ENCODE measurements at places on chromosomes 11 and 22.

DNA sequence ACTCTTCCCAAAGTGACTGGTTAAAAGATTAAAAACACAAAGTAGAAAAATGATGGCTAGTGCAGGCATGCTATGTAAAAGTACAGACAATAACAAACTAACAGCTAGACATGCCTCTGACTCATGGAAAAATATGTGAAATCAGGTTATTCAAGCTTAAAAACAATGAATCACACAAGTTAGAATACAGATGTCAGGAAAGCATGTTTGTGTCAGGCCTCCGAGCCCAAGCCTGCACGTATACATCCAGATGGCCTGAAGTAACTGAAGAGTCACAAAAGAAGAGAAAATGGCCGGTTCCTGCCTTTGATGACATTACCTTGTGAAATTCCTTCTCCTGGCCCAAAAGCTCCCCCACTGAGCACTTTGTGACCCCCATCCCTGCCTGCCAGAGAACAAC is 110.1 kb downstream of the NOX4 start:
- no peak for DNase-seq

DNA sequence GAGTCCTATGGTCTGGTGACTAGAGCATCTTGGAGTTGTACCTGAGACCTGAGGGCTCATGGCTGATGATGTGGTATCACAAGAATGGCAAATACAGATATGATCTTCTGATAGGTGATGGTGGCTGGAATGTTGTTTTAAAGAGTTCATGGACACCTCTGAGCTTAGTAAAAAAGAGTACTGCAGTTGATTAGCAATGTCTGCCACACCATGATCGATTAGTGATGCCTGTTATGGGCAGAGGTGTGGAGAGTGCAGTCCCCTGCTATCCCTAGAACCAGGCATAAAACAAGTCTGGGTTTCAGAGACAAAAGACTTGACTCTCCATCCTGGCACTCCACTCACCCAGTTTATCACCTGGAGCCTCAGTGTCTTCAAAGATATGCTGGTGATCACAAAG is 1.4 kb upstream of the BATF2 start:
- DNase-seq, result peak; percentile 39

DNA sequence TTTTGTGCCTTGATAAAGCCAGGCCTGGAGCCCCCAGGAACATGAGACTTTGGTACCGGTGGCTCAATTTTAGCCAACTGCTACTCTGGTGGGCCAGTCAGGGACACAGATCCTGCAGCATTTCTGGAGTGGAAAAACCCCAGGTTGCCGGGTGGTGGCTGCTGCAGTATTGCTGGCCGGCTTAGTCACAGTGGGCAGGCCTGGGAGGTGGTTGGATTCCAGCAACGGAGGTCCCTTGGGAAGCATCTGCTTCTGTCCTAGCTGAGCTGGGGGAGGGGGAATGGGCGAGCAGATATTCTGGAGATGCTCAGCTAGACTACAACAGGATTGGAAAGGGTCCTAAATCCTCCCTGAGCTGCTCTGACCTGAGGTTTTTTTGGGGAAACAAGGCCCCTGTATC is 31.6 kb upstream of the ACCSL start:
- no peak for DNase-seq

DNA sequence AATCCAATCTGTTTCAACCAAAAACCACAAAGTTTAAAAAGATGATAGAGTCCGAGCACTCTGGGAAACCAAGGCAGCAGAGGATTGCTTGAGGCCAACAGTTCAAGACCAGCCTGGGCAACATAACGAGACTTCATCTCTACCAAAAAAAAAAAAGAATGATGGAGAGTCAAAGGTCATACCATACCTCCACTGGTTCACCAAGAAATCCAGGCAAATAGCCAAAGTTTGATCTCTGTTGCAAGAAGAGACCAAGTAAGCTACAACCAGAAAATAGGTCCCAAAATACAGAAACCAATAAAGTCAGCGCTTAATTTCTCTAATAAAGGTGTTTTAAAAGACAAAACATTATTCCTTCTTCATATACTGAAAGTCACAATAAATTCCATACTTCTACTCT is 13.1 kb downstream of the FAM168A start:
- DNase-seq, result no peak

- no peak for DNase-seq
Observed at GRCh38 chr11:76756341-76756741, 26.8 kb upstream of the TSKU start.
